ENCODE measurements at places on chromosomes 4 and X. TPM values are rescaled to one million over a fixed set of nuclear protein-coding genes. Genes with fewer than 3 reads are reported as not detected.

The OCRL gene
- total RNA-seq = 25.8 TPM

The CHRNA9 gene
- total RNA-seq = 1.2 TPM

The TMSB15C gene
- 0.22 TPM for total RNA-seq

The GEMIN8 gene
- total RNA-seq = 9.6 TPM

The SLC25A43 gene
- total RNA-seq = 31.8 TPM

The FAM47A gene
- not detected for total RNA-seq

The RTL5 gene
- 2.4 TPM for total RNA-seq

The DGKK gene
- not detected for total RNA-seq

The ABCG2 gene
- total RNA-seq = 18.6 TPM

The EOLA2 gene
- total RNA-seq = 50.2 TPM

Measured in A549 treated with dexamethasone at 1 μM for 4 hours (cell line).